ENCODE measurements at places on chromosomes 4 and X.

GRCh38 chr4:151296227-151296626, 19.3 kb downstream of the PRSS48 start:
- no peak for DNase-seq

DNA sequence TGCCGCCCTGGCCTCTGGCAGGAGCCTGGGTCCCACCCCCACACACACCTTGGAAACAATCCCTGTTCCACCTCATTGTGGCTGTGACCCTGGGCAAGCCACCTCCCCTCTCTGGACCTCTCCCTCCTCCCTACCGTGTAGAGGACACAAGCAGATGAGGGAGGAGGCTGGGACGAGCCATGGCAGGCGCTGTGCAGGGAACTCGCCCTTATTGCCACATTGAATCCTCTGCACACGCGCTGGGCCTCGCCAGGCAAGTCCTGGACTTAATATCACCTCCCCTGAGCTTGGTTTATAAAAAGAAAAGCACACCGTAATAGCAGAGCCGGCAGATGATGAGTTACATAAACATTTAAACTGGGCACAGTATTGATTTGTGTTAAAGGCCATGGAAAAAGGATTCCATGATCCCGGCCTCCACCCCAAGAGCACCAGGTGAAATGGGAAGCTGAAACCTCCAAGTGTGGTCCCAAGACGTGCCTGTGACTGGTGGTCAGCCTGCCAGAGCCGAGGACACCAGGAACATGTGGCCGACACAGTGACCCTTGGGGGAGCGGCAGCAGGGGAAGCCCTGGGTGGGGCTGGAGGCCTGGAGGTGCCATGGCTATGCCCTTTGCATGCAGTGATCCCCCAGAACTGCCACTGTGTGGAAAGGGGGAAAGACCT, 81.1 kb downstream of the PPP2R2C start:
- no peak for DNase-seq

GRCh38 chr4:75916091-75916661, 13.9 kb upstream of the PPEF2 start:
- peak; percentile 73 for DNase-seq

DNA sequence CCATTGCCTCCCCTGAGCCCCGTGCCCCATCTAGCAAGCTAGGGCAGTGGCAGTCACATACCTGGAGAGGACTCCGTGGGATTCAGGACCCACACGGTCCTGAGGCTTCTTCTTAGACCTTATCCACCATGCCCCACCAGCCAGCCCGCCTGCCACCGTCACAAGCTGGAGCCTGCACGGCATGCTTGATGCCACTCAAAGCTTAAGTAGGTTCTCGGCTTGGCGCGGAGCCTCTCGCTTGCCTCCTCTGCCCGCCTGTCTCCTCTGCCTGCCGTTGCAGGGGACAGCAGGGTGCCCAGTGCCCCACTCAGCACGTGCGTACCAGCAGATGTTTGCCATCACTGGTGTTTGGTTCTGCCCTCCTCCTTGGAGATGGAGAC, 14.1 kb downstream of the PSAPL1 start:
- no peak for DNase-seq
